ENCODE measurements at places on chromosomes 7 and 10.

- no peak for DNase-seq
Observed at GRCh38 chr10:48996-49395, at the start of gene TUBB8. Gene TUBB8, minus strand, starts transcription at chr10:49296. Its CDS starts 58 bp downstream, at chr10:49238.

GRCh38 chr7:137985897-137986251 is 16.0 kb downstream of the CREB3L2 start:
- DNase-seq: no peak

DNA sequence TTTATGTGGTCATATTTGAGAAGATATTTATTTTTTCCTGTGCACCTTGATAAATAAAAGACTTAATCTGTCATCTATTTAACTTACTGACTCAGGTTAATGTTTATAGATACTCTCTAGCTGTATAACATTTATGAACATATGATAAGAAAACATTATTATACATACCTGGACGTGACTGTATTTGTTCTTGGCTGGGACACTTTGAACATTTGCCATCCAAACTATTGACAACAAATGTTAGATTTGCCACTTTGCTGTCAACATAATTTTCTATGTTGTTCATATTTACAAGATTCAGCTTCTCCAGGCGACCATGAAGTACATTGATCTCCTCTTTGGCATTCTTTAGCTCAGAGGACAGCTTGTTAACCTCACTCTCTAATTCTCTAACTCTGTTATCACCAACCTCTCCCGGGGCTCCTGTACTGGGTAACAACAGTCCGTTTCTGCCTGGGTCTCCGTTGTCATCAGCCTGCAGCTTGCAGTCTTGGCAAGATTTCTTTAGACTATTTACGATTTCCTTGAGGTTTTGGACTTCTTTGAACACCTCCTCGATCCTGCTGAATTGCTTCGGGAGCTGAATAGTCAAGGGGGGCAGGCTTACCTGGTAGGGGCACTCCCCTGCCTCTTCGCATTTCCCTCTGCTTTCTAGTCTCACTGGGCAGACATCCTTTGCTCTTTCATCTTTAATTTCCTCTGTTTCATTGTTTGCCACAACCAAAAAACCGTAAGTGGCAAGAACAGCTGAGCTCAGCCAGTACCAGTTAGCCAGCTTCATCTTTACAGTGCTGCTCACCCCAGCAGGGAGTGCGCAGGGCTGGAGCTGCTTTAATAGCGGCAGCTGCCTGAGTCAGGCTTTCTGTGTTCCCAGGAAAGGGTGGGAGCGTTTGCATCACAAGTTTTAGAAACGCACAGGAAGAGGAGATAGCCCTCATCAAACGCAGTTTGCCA is at the start of gene FGL2:
Gene FGL2, minus strand, starts transcription at position 807 of the 954 bp plus-strand sequence. Its CDS starts 26 bp downstream, at position 781.
- DNase-seq: peak; percentile 15

DNA sequence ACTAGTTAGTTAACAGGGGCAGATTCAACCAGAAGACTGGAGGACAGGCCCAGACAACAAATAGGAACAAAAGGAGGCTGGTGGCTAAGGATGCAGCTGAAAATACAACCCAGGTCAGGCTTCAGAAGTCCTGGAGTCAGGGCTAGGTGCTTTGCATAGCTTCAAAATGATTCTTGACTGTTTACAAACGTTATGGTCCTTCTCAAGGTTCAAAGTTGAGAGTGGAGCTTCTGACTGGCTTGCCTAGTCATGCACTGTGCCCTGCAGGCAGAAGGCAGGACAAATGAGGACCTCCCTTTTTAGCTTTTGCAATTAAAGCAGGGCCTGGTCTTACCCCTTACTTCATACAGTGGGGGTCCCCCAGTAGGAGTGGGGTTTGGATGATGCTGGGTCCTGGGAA is 4.4 kb upstream of the CDH23 start:
- no peak for DNase-seq

DNA sequence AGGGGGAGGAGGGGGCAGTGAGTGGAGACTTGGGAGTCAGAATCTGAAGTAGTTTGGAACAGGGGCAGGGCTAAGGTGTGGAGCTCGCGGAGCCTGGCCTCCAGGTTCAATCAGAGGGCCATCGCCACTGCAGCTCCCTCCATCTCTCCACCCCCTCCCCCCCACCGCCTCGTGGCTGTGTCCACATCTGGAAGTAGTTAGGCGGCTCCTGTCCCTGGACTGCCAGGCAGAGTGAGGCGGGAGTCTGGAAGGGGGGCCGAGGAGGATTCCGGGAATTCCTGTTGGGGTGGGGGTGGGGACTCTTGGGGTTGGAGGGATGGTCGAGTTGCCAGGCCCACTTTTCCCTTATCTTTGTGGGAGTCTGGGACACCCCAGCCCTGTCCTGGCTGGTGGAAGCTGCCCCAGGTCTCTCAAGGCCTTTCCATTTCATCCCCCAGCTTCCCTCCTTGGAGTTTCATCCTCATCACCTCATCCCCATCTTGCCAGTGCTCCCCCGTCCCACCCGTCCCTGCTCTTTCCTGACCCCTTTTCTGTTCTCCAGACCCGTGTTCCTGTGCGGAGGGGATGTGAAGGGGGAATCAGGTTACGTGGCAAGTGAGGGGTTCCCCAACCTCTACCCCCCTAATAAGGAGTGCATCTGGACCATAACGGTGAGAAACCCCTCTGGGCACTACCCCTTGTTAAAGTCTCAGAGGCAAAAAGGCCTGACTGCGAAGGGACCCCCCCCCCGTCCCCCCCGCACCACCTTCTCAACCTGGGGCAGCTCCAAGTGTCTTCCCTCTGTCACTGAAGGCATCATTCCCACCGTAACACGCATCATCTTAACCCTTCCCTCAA is 944 bp downstream of the PCOLCE start:
- DNase-seq: no peak

DNA sequence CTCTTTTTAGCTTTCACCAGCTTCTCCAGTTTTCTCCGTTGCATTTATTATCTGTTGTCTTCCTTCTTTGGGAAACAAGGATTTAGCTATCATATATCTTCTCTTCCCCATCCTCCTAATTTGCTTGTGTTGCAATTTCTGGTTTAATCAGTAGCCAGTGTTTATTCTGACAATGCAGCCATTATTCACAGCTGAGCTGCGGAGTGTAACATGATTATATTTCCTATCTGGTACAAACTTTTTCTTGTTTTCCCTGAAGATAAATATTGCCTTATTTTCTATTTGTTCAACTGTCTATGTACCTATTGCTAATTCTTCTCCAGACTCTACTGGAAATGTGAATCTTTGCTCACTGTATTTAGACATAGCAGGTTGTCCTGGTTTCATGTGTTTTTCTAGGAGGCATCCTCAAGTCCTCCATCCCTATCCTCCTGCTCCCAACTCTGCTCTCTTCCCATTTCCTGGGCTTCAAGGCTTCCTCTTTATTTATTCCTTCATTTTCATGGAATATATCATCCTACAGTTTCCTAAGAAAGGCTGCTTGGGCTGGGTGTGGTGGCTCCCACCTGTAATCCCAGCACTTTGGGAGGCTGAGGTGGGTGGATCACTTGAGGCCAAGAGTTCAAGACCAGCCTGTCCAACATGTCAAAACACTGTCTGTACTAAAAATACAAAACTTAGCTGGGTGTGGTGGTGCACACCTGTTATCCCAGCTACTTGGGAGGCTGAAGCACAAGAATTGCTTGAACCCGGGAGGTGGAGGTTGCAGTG is 72.4 kb upstream of the KDM7A start:
- no peak for DNase-seq

- peak; percentile 72 for DNase-seq
Observed at GRCh38 chr10:117167789-117168674, 29.3 kb upstream of the KCNK18 start.

GRCh38 chr10:62637249-62638061 is 167.1 kb upstream of the ADO start:
- DNase-seq: peak; percentile 47

DNA sequence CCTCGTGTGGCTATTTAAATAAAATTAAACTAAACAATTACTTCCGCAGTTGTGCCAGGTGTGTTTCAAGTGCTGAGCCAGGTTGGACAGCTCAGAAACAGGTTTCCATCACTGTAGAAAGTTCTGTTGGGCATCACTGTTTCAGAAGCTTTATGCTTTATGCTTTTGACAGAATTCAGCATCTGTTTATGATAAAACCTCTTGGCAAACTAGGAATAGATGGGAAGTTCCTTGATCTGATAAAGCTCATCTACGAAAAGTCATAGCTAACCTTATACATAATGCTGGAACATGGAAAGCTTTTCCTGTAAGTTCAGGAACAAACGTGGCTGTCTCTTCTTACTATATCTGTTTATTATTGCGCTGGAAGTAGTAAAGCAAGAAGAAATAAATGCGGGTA is 143.4 kb downstream of the DOCK1 start:
- no peak for DNase-seq

DNA sequence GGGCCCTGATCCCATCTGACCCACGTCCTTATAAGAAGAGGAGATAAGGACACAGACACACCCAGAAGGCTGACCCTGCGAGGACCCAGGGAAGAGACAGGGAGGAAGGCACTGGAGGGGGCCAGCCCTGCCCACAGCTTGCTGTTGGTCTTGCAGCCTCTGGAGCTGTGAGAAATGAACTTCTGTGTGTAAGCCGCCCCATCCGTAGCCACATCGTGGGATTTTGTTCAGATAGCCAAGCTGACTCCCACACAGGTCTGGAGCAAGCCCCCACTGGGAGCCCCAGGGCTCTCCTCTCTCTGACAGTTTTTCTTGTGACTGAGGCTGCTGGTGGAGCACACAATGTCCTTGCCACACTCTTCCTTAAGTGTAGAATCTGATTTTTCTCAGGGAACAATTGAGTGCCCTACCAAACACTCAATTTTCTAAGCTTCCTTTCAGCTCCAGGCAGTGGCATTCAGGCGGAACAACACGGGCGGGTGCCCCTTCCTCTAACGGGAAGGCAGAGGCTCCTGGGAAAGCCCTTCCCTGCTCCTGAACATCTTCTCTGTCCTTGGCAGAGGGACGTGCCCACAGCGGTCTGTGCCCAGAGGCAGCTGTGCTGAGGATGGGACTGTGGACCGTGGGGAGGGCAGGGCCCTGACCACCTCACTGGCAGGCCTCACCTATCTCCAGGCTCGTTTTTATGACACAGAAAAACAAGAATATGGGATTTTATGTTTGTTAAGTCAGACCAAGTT is 160.6 kb upstream of the SHH start:
- DNase-seq: no peak

- no peak for DNase-seq
Observed at GRCh38 chr7:11747715-11748485, 84.1 kb downstream of the THSD7A start.

DNA sequence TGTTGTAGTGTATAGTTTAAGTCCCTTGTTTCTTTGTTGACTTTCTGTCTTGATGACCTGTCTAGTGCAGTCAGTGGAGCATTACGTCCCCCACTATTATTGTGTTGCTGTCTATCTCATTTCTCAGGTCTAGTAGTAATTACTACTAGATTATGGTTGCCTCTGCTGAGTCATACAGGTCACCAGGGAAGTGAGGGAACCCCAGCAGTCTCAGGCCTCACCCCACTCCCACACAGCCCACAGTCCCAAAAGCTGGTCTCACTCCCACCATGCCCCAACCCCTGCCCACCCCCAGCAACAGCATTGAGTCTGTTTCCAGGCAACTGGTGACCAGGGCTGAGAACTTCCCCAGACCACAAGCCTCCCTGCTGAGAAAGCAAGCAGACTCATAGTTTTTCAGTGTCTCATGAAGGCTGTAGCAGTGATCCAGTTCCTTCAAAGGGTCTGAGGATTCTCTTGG is 88.0 kb downstream of the PLXDC2 start:
- DNase-seq: no peak

DNA sequence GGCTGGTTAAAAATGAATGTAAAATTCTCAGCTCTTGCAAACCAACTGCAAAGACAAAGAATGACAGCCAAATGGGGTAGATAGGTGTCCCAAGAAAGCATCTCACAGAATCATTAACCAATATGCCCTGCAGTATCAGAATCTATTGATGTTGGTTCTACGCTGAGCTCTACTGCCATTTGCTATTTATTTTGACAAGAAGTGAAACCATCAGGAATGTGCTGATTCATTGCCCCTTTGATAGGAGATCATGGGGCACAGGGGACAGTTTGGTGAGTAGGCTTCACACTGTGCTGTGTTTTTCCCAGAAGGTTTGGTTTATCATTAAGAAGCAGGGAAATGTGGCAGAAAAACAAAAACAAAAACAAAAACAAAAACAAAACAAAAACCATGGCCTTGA is 19.4 kb upstream of the CDC14C start:
- DNase-seq: no peak

DNA sequence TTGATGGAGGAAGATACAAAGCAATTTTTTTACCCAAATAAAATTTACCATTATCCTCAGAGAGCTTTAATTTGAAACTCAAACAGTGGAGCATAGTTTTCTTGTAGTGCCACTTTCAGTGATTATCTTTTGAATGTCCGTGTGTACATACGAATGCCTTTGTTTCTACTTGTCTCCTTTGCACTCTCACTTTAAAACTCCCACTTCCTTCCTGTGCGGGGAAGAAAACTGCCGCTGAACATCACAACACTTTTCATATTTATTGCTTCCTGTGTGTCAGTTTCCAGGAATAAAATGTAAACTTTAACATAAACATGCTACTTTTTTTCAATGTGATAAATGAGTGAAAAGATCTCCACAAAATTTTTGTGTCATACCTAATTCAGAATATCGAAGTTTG is 102.4 kb downstream of the SEMA3A start:
- no peak for DNase-seq

DNA sequence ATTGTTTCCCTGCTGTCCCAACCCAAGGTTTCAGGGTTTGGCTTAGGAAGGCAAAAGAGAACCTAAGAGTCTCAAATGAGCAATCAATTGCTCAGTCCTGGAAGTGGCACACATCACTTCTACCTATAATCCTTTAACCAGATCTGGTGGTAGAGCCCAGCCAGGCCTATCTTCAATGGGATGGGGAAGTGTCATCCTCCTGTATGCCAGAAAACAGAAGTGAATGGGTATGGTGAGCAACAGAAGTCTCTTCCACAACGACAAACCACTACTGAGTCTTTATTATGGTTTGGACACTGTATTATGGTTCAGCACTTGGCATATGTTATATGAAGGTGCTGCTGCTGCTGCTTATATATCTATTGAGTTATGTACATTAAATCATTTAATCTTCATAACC is 3.0 kb upstream of the AKR1B1 start:
- no peak for DNase-seq

DNA sequence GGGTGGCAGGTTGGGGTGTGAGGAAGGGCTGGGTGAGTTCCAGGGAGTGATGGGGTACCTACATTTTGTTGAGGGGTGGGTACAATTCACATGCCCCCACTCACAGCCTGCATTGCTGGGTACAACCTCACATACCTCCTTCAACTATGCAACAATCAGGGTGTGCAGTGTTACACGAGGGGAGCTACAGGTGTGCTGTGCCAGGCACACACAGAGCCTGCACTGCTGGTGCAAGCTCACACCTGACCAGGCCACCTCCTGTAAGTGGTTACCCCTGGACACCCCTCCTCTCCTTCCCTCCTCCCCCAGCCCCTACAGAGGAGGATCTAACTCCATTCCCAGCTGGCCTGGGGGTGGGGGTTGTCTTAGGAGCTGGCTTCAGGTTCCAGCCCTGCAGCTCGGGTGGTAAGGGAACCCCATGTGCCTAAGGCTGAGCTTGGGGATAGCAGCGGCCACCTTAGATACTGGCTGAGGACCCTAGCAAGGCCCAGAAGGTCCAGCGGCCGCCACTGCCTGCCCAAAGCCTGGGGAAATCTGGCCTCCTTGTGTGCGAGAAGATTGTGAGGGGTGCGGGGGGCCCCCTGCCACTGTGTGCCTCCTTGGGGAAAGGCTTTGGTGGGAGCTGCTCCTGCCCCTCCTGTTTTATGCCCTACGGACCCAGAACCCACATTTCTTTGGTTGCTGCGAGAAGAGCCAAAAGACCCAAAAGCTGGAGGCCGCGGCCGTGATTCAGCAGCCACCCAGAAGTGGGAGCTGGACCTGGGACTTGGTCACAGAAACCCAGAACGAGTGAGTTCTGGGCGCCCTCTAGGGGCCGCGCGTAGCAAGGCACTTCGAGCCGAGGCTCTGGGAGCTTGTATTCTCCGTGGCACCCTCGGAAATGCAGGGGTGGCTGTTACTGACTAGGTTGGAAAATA is 10.8 kb downstream of the TLX1 start:
- peak; percentile 84 for DNase-seq
